ENCODE measurements at places on chromosomes 13 and 19.

DNA sequence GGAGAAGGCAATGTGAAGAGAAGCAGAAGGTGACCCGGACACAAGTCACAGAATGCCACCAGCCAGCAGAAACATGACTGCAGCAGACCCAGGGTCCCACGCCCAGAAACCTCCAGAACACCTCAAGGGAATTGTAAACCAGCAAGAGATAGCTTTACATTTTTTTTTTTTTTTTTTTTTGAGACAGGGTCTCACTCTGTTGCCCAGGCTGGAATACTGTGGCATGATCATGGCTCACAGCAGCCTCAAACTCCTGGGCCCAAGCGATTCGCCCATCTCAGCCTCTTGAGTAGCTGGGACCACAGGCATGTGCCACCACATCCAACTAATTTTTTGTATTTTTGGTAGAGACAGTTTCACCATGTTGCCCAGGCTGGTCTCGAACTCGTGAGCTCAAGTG lies 10.5 kb upstream of the CEACAM20 start:
- DNase-seq, result no peak

- DNase-seq, result no peak
Observed at GRCh38 chr13:57582032-57582431, 49.5 kb upstream of the PCDH17 start.

DNA sequence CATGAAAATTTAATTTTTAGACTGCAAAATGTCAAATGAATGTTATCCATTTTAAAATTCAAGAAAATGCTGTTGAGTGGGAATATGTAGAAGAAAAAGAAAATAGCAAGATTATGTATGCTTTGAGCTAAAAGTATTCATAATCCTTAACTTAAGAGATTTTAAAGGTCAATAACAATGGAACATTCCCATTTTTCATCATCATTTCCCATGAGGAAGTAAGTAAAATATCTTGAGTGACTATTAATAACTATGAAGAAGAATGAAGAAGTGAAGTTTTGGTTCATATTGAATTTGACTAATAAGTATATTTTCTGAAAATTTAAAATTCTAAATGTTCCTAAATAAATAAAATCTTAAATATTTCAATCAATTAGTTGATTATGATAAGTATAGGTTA lies 273.4 kb downstream of the DACH1 start:
- DNase-seq, result no peak

GRCh38 chr13:98994080-98994479 lies 16.2 kb upstream of the DOCK9 start:
- DNase-seq, result no peak

Measured in NCI-H187 treated with DMSO at 0.1 percent for 48 hours (cell line).